ENCODE measurements at places on chromosomes 5 and 9.

- DNase-seq: no peak
Observed at GRCh38 chr5:2752059-2752820, 763 bp upstream of the IRX2 start.

DNA sequence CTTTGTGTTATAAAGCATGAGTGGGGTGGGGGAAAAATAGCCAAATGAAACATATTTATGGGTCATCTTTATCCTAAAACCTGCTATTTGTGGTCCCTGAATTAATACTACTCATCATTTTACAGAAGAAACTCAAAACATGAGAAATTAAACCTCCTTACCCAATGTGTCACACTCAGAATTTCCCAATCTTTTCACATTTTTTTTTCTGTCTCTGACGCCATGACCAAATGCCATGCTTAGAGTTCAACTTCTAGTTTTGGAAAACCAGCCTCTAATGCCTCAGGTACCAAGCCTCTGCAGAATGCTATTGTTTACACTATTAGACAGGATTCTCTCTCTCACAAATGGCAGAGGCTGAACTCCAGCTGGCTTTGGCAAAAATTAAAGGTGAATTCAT lies 505.5 kb upstream of the WWC1 start:
- no peak for DNase-seq

DNA sequence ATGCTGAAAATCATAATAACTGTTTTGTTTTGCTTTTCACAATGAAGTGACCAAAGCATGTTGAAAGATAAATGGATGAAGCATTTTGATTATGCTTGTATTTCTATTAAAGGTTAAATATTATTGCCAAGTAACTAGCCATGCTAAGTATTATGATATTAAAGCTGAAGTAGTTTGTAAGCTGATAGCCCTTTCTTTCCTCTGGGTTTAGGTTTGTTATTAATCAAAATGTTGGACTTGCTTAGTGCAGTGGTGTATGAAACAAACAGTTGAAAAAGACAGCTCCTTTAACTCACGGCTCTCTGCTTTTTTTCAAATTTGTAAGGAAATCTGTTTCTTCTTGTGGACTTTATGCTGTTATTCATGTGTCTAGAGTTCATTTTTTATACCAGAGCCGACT lies 246.0 kb downstream of the CWC27 start:
- no peak for DNase-seq

DNA sequence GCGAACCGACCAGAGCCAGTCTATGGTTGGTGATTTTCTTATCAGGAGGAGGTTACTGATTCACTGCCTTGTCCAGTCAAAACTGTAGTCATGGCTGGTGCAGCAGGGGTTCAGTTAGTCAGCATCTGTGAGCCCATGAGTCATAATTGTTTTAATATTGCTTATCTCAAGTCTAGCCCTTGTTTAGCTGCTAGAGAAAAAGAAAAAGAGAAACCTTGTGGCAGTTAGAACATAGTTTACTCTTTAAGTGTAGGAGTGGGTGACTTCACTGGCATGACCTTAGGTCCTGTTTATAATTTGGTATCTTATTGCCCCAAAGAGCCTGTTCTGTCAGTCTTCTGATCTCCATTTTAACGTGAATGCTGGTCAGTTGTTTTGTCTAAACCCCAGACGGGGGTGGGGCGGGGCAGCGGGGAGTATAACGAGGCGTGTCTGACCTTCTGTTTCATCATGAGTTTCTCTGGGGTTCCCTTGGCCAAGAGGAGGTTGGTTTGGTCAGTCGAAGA lies 76.9 kb upstream of the NFIL3 start:
- no peak for DNase-seq

DNA sequence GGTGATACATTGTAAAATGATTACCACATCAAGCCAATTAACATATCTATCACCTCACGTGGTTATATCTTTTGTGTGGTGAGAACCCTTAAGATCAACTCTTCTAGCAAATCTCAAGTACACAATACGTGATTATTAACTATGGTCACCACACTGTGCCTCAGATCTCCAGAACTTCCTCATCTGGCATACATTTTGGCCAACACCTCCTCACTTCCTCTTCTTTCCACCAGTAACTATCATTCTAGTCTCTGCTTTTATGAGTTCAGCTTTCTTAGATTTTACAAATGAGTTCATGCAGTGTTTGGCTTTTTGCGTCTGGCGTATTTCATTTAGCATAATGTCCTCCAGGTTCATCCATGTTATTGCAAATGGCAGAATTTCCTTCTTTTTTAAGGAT lies 35.8 kb downstream of the PRKACG start:
- no peak for DNase-seq

DNA sequence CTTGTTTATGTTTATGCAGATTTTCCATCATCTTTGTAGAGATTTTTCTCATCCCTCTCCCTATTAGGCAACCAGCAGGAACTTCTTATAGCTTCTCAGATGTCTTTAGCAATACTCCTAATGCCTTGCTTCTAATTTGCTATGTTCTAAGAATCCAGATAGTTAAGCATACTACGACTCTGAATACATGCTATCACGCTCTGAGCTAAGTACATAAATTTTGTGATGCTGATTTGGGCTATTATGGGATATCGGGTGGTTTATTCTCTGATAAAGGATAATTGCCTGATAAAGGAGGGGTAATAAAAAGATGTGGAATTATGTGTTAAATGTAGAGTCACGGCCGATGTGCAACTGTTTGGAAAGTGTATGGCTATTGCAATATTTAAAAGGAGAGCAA lies 6.5 kb upstream of the FBXL7 start:
- DNase-seq: no peak

GRCh38 chr9:127158786-127159324 lies 36.4 kb upstream of the ANGPTL2 start:
- DNase-seq: no peak

GRCh38 chr5:1801967-1802295 lies 724 bp downstream of the NDUFS6 start:
- no peak for DNase-seq

GRCh38 chr9:123335193-123335985 lies 20.6 kb upstream of the CRB2 start:
- no peak for DNase-seq

DNA sequence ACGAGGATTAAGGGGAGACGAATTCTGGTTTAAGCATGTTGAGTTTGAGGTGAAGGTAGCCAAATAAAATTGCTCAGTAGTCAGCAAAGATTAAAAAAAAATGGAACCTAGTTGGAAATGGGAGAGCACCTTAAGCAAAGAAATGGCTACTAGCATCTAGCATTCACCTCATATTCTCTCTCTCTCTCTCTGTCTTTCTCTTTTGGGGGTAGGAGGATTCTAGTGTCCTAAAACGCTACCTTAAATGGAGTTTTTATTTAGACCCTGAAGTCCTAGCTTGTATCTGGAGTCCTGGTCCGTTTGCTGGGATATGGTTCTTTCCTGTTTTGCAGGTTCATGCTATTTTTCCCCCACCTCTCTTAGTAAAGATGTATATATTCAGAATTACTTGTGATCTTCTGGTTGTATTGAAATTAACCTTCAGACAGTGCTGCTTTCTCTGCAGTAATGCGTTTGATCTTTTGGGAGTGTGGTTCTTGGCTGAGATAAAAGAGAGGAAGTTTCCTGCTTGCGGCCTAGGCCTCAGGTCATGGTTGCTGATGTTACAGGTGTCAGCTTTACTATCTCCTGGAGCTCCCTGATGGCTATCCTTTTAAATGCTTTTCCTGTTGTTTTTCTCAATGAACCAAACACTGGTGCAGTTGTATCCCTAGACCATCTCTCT lies 8.0 kb downstream of the TGFBR1 start:
- no peak for DNase-seq

- no peak for DNase-seq
Observed at GRCh38 chr5:7878381-7878873, 9.5 kb downstream of the MTRR start.

DNA sequence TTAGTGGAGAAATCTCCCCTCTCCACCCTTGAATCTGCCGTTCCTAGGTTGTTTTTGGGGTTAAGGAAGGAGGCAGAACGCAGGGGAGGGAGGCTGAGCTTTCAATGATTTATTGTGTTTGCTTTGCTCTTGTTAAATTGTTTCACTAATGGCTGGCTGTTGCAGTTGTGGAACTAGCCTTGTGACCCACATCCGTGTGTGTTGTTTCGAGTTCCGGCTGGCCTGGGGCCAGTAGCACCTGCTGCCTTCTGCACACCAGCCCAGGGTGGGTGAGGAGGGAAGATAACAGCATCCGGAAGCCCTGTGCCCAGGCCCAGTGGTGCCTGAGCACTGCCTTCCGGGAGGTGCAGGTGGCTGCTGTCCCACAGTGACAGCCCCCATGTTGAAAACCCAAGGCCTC lies 3.6 kb downstream of the ERGIC1 start:
- peak; percentile 15 for DNase-seq

DNA sequence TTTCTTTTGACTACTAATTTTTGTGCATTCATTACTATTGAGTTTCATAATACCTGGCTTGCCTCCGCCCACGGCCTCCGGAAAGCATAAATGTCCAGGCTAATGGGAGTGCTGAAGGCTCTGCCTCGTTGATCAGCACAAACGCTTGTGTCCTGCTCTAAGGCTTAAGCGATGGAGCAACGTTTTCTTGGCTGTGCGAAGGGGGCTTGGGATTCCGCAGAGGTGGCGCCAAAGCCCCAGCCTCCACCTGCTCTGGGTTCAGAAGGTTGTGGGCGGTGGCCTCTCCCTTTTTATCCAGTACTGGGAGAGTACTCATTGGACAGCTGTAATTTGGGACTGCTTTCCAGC lies 19.7 kb downstream of the ANXA2R start:
- peak; percentile 49 for DNase-seq

DNA sequence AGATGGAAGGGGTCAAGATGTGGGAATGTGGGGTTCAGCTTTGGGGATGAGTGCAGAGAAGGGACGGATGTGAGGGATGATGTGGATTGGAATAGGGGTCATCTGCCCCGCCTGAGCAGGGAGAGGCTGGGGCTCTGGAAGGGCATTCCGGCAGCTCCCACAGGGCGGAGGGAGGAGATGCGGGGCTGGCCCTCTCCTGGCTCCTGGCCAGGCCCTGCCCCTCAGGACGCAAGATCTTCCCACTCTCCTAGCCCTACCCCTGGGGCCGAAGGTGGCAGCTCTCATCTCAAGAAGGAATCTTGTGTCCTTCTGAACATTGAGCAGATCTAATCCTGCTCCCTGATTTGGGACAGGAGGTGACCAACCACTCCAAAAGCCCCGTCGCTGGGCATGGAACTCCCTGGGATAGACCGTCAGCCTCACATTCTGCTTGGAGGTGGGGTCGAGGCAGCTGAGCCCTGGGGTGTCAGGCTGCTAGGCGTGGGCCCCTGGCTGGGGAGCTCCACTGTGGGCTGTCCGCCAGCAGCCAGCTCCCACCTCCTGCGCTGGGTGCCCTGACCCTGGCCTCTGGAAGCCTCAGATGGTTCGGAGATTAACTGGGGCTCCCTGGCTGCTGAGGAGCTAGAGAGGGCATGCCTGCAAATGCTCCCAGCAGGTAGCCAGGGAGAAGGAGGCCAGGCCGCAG lies 125.2 kb downstream of the ZNF354C start:
- DNase-seq: no peak

GRCh38 chr5:66356011-66356565 lies 212.0 kb downstream of the SREK1 start:
- DNase-seq: no peak

DNA sequence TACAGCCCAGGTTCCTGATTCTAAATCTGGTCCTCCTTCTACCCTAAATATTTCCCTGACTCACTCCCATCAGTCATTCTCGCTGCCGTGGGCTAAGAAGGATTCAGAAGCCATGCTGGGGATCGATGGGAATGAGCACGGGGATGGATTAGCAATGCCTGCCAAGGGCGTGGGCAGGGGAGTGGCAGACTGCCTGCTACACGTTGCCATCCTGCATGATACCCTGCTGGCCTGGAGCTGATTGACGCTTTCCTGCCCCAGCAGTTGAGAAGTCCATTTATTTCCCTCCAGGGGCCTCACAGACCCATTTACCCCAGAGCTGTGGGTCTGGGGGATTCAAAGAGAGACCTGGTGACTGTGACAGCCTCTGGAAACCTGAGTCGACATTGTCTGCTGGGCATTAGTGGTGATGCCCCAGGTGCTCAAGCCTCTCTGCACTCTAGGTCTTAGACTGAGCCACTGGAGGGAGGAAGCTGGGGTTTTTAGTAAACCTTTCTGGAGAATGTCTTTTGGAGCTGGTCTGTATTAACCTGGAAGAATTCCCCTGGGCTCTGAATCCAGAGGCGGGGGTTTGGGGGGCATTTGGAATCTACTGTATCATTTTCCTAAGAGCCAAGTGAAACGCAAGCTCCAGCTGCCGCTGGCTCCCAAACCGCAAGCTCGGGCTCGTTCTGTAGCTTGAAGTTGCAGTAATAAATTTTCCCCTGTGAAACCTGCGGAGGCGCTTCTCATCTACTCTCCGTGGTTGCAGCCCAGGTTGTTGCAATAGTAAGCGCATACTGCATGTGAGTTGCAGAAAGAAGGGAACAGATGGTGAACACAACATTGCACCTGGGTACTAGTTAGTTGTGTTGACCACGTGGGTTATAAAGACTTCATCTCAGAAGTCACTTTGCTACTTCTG lies 76.3 kb upstream of the RAPGEF1 start:
- no peak for DNase-seq

DNA sequence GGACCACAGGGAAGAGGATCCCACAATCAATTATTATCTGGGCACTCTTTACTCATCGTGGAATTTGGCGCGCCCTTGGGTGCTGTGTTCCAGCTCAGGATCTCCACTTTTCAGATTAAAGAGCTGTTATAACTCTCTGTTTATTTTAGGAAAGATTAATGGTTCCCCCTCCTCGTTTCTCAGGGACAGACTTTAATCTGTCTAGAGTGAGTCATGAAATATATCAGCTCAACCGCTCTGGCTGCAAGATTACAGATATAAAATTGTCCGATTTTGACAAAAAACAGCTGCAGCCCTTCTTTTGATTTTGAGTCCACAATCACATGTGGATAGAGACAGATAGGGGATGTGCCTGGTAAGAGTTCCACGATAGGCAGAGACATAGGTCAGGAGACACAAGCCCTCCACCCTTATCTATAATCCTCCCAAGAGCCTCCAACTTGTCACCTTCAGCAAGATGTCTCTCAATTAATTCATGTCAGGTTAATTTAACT lies 77.6 kb upstream of the ANKRD55 start:
- DNase-seq: no peak

DNA sequence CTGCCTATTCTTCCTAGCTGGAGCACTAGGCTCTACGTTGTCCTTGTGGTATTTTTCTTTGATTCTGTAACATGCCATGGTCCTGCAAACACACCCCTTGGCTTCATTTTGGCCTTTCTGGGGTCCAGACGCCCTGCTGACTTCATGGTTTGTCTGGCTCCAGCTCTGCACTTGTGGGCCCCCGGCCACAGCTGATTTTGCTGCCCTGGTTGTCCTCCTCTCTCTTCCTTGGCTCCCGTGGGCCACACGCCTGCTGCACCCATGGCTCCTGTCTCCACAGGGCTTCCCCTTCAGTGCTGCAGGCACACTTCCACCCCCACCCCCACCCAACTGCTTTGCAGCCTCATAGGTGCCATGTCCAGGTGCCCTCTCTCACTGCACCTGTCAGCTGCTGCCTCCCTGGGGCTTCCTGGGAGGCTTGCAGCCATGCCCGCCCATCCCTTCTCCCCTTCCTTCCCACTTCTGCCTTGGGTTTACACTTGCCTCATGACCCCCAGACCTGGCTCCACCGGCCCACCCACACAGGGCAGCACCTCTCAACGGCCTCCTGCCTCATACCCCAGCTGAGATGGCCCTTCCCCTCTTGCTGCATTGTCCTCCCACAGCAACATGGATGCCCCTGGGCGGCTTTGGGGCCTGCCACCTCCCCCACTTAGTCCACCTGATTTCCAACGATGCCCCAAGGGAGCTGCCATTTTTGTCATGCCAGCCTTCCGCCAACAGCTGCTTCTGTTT lies 25.6 kb downstream of the SLC6A3 start:
- no peak for DNase-seq

Measured in stimulated activated CD4-positive, alpha-beta T cell treated with anti-CD3 and anti-CD28 coated beads, Interleukin-4, amount 100 ng/mL, for 1 hour (primary cell).